ENCODE measurements at places on chromosomes 1 and 21.
A peak's percentile ranks its signal among the peaks of the same experiment; 100 is the strongest.

DNA sequence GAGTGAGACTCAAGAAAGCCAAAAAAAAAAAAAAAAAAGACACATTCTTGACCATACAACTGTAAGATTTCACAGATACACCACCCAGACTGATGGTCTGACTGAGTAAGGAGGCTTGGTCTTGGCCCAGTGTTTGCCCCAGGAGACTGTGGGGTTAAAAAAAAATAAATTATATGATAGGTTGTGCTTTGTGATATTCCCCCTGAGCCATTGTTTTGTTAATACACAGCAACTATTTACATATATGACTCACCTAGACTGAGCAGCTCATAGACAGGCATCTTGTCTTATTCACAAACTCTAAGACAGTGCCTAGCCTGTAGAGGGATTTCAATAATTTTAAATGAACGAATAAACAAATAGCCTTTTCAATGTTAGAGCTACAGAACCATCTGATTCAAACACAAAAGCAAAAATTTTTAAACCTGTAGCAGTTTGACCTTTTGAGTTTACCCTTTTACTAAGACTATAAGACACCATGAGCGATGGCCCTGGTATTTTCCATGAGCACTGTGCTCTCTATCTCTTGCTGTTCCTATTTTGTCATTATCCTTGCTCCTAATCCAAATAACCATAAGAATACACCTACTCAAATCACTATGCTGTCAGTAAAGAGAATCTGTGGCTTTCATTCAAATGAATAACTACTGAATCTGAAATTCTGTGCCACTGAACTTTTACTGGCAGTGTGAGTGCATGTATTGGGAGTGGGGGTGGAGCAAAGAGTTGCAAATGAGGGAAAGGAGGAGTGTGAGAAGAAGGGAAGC lies 199.4 kb upstream of the PTBP2 start:
- DNase-seq: no peak

DNA sequence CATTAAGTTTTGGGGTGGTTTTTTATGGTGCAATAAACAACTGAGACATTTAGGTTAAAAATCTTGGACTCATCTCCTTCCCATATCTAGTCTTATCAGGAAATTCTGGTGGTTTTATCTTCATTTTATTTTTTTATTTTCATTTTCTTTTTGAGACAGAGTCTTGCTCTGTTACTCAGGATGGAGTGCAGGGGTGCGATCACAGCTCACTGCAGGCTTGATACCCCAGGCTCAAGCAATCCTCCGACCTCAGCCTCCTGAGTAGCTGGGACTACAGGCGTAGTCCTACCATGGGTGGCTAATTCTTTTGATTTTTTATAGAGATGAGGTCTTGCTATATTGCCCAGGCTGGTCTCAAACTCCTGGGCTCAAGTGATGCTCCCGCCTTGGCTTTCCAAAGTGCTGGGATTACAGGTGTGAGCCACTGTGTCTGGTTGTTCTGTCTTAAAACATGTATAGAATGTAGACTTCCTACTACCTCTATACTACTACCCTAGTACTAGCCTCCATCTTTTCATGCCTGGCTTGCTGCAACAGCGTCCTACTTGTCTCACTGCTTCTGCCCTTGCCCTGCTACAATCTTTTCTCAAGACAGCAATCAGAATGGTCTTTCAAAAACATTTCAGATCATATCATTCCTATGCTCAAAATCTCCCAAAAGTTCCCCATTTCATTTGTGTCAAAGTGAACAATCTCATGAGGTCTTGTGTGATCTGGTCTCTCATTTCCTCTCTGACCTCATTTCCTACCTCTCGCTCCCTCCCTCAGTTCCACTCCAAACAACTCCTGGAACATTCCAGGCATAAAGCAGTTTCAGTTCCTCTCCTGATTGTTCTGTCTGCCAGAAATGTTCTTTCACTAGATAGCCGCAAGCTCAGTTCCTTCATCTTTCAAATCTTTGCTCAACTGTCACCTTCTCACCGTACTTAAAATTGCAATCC lies 5.9 kb upstream of the FCGR2A start:
- no peak for DNase-seq

- DNase-seq: no peak
Observed at GRCh38 chr21:19785941-19786340, 1212.3 kb upstream of the NCAM2 start.

DNA sequence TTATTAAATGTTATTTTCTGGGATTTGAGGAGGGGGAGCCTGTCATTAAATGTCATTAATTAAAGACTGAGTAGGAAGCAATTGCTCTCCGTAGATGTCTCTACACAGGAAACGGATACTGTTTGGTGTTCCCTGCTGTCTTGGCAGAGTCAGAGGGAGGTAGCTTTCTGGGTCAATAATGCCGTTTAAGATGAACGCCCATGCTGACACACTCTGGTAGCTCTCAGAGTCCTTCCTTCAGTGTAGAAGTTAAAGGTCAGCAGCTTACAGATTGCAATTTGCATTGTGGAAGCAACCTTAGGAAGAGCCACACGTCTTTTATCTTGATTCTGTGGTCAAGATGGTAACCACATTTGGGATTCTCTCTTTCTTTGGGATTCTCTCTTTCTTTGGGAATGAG lies 257.5 kb downstream of the KIF26B start:
- DNase-seq: no peak

DNA sequence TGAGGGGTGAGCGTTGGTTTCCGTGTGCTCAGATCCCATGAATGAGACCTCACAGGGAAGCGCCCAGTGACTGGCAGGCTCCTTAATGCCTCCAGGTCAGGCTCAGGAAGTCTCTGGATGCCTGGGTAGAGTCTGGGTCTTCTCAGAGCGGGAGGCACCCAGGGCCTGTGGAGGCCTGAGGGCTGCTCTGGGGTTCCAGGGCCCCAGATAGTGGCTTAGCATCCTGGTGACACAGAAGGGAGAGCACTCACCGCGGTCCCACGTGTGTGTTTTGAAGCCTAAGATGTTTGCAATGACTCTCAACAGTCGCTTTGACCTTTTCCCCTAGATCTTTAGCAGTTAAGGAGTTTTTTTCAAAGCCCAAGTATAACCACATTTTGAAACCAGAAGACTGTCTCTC lies 25.0 kb downstream of the PRMT2 start:
- no peak for DNase-seq

GRCh38 chr1:19405195-19405760 lies 80.1 kb downstream of the CAPZB start:
- no peak for DNase-seq

- peak; percentile 13 for DNase-seq
Observed at GRCh38 chr1:63774617-63775417, 1.0 kb downstream of the ROR1 start.

DNA sequence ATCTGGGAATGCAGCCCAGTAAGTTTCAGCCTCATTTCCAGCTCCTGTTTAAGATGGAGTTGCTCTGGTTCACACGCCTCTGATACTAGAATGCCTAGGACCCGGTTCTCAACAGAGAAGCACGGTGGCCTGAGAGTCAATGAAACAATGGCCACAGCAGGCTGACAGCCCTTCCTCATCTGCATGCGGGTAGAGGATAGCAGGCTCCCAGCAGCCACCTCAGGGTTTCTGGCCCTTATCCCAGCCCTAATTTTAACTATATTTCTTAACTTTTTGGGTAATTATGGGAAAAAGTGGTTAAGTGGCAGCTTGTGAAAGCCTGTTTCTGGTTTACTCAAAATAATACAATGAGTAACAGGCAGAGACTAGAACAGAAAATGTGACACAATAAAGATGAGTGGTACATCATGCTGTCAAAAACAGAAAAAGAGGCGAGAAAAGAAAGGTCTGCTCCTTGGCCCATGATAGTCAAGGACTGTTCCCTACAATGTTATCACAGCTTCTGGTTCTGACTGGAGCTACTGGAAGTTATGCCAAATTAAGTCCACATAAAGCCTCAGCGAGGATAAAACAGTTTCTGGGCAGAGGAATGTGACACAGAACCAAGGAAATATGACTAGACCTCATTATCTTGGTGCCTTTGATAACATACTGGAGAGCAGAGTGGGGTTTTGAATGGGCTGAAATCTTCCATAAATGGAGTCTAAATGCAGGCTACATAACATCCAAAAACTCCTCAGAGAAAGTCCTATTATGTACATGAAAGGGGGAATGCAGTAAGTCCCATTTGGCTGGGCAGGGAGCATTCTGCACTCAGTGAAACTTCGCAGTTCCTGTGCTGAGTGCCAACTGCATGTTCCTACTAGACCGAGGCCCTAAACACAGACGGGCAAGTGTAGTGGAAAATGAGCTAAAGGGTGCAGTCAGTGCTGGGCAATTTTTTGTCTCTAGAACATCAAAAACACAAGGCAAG lies 92.1 kb downstream of the NIBAN1 start:
- no peak for DNase-seq

GRCh38 chr1:14704846-14705245 lies 106.4 kb downstream of the KAZN start:
- no peak for DNase-seq

GRCh38 chr1:187006896-187007295 lies 178.1 kb downstream of the PLA2G4A start:
- DNase-seq: no peak

DNA sequence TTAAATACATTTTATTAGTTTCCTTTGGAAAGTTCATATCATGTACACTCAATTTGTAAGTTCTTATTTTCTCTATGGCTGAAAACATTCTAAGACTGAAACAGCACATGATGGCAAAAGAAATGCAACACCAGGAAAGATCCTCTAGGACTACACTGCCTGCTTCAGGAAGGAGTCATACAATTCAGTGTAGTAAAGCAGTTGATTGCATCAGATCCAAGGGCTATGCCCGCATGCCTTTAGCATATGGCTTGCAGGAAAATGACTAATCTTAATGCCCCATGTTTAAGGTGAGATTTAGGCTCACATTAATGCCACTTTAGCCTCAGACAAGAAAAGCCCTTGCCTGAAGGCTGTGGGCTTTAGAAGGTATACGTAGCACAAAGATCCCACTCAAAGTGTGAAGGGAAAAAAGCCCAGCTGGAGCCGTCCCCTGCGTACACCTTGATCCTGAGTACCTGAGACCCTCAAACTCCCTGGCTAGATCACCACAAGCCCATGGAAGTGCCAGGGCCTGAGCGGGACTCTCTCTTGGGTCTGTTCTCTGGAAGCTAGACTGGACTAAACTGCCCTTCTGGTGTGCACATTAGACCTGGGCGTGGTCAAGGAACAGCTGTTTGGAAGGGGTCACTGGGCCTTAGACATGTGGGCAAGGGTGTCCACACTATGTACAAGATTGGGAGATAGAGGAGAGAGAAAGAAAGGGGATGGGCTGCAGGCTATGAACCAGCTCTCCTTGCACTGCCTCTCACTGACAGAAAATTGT lies 52.9 kb downstream of the ESRRG start:
- no peak for DNase-seq

GRCh38 chr1:36557041-36558000 lies 74.6 kb upstream of the CSF3R start:
- DNase-seq: no peak

GRCh38 chr1:30409476-30410152 lies 313.8 kb downstream of the MATN1 start:
- no peak for DNase-seq

DNA sequence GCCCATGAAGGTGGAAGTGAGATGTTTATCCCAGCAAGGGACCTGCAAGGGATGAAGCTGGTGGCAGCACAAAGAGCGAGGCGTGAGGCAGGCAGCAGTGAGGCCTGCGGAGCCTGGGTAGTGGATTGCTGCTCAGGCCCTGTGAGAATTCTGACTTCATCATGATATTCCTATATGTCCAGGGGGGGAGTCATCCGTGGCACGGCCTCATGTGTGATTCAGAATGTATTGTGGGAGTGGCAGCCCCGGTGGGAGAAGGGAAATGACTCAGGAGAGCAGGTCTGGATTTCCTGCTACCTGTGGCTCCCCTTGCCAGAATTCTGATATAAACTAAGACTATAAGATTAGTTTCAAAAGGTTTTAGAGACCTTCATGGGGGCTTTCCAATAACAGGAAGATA lies 240.9 kb downstream of the CAMTA1 start:
- DNase-seq: no peak

- no peak for DNase-seq
Observed at GRCh38 chr21:35963920-35964451, 96.3 kb downstream of the SETD4 start.

DNA sequence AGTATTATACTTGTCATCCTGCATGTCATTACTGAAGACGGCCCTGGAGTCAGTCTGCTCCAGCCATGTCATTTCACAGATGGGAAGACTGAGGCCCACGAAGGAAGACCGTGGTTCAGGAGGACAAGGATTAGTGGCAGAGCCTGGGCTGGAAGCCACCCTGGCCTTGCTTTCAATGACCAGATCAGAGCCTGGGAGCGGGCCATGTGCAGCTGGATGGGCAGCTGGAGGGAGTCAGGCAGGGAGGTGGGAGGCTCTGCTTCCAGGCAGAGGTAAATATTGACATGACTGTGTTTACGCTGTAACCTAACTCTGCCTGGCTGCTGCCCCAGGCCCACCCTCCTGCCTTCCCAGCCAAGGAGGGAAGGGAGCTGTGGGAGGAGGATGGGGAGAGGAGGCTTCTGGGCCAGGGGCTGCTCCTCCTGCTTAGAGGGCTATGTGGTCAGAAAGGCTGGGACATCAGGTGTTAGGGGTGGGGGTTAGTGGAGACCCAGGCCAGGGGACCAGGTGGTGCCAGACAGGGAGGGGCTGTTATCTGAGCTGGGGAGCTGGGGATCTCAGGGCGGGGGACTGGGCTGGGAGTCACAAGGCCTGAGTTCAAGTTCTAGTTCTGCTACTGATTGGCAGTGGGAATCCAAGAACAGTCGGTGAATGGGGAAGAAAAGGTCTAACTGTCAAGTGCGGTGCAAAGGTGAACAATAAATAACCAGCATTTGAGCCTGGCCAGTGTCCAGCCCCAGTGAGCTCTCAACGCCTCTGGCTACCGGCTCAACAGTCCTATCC lies 48.5 kb upstream of the ECE1 start:
- no peak for DNase-seq

- no peak for DNase-seq
Observed at GRCh38 chr1:7008975-7009740, 223.9 kb downstream of the CAMTA1 start.

DNA sequence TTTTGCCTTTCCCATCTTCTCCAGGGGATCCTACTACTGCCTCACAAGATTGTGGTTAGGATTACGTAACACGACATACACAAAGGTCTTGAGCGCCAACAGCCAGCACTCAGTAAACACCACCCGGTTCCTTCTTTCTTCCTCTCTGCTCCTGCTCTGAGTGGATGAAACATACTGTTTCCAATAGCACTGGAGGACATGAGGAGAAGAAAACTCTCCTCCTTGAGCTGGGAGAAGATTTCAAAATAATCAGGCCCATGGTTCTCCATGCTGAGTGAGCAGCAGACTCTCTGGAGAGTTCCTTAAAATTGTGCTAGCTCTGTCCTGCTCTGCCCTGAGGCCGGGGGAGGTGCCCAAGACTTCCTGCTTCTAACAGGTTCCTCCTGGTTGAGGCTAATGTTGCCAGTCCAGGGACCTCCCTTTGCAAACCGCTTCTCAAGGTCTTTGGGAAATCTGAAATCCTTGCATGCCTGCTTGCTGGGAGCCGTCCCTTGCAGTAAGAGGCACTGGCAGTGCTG lies 29.4 kb upstream of the MX1 start:
- no peak for DNase-seq

DNA sequence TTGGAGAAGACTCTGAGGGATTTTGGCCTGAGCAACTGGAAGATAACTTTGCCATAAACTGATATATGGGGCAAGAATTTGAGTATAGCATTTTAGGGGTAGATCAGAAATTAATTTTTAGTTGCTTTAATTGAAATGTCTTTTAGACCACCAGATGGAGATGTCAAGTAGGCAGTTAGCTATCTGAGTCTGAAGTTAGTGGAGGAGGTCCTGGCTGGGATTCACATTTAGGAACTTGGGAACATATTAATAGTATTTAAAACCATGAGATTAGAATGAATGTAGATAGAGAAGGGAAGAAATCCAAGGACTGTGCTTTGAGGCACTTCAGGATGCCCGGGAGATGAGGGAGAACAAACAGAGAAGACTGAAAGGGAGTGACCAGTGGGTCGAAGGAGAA lies 32.6 kb downstream of the SLC44A3 start:
- DNase-seq: no peak

All from HTR-8/SVneo (cell line).